Forelimb muscle (tissue), 1 donor: ENCODE measurements at places on chromosomes 5 and 9.

- DNase-seq, result no peak
Measured at GRCh38 chr9:33381231-33381791, 21.1 kb downstream of the AQP7 start.

- DNase-seq, result no peak
Measured at GRCh38 chr9:105860516-105860915, 166.2 kb downstream of the TMEM38B start.

DNA sequence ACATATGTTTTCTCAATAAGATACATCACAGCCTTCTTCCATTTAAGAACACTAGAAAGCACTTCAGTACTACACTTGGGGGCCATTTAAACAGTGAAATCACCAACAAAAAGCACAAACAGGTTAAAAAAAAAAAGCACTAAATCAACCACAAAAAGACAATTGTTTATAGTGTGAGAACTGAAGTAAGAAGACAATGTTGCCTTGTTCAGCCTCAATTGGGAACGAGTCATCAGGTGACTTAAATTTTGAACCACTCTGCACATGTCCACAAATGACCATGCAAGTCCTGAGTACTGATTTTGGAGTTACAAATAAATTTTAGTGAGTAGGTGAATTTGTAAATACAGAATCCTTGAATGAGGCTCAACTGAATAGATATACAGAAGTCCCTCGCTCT is 37.2 kb upstream of the HNRNPA0 start:
- no peak for DNase-seq

- DNase-seq, result no peak
Measured at GRCh38 chr5:81534441-81534840, 140.5 kb upstream of the ACOT12 start.

DNA sequence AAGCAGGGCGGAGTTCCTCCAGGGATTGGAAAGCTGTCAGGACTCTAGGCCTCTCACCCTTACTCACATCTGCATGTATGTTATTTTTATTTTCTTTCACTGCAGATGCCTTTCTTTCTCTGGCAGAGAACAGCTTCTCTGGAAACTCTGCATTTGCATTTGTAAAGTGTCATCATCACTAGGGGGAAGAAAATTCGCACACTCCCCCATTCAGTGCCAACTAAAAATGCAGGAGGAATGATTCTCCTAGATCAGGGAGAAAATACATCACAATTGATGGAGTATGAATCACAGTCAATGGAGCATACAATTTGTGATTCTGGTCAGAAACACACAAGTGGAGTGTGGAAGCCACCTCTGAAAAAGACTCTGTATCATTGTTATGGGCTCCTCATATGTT is 351.4 kb upstream of the FTMT start:
- DNase-seq, result no peak

GRCh38 chr9:135611142-135611874 is 28.0 kb downstream of the GLT6D1 start:
- no peak for DNase-seq

GRCh38 chr5:139402561-139403158 is 1.2 kb downstream of the SPATA24 start:
- no peak for DNase-seq

DNA sequence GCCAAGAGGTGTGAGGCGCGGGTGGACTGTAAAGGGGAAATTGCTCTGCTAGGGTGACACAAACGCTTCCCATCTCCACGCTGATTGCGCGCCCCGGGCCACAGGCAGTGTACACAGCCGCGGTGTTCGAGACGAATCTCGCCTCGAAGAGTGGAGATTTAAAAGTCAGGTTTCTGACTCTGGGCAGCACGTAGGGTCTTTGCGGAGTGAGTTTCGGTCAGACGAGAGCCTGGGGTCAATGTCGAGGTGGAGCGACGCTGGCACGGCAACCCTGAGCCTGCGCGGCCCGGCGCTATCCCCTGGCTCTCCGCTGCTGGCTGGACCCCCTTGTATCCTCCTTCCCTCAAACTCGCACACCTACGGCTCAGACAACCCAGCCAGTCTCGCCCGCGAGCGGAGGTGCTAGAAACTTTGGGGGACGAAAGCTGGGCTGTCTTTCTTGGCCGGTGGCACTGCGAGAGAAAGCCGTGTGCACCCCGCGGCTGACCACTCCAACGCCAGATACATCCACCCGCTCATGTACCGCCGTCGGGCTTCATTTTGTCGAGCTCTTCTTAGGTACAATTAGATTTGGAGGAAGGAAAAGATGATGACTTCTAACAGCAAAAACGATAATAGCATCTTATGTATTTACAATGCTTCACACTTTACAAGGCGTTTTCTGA is 5.4 kb upstream of the FOXB2 start:
- no peak for DNase-seq

DNA sequence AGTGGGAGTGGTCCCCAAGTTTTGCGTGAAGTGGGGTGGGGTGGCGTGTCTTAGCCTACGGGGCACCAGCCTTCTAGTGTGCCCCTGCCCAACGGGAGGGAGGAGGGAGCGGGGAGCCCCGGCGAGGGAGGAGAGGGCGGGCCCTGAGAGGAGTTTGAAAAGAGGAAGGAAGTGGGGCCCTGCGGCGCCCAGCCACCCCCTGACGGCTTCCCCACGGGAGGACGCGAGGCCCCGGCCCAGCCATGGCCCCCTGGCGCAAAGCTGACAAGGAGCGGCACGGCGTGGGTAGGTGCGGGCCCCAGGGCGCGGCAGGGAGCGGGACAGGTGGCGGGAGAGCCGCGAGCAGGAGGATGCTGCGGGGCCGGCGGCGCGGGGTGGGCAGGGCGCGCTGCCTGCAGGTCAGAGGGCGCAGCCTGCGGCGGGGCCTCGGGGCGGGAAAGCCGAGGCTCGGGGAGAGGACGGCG is at the start of gene DOCK2:
Gene DOCK2 (plus strand): TSS at position 191 of the 464 bp plus-strand sequence. CDS start 52 bp downstream, at position 243.
- DNase-seq, result no peak

DNA sequence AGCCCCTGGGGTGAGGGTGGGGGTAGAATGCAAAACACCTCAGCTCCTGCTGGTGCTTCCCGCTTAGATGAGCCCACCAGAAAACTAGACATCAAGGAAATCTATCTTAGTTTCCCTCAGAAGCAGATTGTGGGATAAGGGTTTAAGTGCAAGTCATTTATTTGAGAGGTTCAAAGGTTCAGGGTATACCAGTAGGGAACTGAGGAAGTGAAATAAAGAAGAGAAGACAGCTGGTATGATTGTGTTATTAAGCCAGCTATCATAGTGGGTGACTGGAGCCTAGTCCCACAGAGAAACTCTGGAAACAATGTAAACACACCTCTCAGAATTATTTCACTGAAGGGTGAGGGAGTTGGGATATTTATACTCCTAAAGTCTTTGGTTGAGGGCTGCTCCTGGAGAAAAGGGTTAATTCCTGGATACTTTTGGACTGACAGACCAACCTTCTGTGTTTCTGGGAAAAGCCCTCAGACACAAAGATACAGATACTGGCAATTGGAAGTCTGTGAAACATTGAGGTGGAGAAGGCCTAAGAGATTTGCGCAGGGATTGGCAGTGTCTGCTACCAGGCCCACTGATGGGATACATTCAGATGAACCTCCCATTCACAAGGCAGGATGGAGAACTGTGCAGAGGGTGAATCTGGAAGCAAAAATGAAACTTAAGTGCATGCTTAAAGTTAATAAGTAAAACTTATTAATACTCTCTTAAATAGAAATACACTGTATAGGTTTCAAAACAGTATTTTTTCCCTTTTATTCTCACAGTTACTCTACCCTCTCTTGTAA is 6.4 kb upstream of the DCTN4 start:
- DNase-seq, result no peak

DNA sequence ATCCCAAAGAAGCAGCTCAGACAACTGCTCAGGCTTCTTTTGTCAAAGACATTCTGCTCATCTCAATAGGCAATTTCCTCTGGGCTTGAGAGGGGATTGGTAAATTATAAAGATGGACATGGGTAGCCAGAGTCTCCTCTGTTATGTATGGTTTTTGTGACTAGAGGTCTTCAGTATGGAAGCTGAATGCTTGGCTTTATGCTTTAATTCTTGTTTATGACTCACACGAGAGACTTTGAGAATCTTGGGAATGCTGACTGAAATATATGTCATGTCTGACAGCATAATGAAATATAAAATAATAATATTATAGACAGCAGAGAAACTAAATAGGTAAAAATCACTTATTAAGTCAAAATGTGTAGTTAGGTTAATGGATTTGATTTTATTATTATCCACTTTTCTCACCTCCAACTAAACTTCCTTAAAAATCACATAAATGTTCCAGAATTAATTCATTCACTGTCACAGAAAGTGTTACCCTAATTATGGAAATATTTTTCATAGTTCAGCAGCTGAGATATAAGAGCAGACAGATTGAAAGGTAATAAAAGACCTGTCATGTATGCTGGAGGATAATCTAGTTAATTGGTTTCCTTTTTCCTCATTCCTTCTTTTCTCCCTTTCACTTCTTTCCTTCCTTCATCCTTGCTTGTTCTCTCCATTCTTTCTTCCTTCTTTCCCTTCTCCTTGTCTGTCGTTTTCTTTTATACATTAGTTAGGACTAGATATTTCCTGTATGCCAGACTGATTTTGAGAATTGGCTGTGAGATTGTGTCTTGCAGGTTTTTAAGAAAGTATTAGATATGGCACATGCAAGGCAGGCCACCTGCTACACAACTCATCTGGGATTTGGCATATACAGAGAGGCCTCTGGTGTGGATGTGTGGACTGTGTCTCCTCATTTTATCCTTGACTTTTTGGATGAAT is 1866.1 kb upstream of the NUDT12 start:
- DNase-seq, result no peak

DNA sequence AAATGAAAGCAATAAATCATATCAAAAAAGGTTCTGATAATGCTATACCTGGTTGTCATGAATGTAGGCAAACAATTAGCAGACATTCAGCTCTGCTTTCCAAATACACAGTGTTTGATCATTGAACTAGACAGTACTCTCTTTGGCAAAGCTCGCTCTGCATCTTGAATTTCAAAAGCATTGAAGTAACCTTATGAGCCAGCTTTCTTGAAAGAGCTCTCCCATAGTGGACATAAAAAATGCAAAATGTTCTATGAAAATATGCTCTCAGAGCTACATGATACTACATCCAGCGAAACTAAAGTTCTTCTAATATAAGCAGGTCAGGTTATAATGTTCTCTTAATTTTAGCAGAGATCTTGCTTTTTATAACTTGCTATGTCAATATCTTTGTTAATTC is 533.4 kb downstream of the CSNK1G3 start:
- no peak for DNase-seq

- no peak for DNase-seq
Measured at GRCh38 chr9:74218385-74219063, 278.6 kb upstream of the RORB start.

DNA sequence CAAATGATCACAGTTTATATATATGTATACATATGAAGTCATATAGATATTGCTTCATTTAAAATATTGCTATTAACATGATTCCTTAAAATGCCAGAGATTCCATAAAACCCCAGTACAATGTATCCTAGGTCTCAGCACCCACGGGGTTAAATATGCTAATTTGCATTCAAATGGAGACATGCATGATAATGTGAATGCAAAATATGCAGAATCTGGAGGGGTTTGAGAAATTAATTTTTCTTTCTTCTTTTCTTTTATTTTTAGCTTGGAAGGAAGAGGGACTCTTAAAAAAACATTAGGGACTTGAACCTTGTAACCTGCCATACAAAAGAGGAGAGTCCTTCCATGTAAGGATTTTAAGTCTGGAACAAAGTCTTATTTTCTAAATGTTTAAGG is 211.9 kb downstream of the MEF2C start:
- DNase-seq, result no peak

DNA sequence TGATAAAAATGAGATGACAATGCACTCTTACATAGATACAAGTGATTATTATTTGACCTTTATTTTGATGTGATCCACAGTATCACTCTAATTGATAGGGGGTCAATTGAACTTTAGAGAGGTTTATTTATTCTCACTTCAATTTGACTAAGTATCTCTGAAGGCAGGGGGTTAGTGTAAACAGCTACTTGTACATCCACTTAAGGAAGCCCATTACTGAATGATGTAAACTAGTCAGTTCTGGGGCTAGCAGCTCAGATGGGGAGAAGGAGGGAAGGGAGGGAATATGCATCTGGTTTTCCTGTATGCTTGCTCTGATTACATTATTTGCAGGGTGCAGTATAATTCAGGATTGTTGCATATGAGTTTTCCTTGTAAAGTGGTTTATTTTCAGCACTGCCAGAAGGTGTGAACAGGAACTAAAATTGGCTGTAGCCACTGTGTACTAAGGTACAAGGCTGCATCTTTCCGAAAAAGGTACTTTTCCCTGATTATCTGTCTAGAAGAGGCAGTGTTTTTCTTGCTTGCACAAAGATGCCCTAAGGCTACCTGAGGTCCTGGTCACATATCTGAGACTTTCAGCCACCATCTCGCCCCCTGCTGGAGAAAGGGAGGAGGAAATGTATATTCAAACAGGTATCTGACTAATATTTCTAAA is 51.2 kb downstream of the MRPS27 start:
- DNase-seq, result no peak

GRCh38 chr5:81014348-81014747 is 54.2 kb downstream of the RASGRF2 start:
- no peak for DNase-seq

DNA sequence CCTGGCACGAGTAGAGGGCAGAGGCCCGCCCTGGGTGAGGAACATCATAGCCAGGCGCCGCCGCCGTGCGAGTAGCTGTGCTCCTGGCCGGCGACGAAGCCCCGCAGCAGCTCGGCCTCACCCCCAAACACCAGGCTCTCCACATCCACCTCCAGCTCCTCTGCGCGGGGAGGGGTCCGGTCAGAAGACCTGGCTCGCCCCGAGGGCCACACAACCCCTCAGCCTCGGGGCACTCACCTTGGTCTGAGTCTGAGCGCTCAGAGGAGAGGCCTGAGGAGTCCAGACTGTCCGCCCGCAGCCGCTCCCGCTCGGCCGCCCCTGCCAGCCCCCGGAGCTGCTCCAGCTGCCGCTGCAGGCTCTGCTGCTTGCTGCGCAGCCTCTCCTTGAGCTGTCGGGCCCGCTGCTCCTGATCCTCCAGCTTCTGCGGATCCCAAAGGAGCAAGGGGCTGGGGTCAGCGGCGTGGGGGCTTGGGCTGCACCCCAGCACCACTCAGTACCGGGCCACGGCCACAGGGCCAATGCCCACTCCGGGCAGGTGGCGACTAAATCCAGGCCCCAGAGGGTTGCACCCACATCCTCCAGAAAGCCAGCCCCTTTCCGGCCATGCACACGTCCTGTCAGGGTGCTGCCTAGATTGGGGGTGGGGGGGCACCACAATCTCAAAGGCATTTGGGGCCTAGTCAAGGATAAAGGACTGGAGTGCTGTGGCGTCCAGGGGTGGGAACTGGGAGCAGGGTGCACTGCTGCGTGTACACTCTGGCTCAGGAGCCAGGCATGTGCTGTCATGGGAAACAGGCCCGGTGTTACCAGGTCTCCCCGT is 3.9 kb downstream of the MXD3 start:
- DNase-seq, result no peak

GRCh38 chr9:137027369-137028262 is at the start of gene ABCA2:
Gene ABCA2, minus strand, starts transcription at chr9:137028237. Its CDS starts 97 bp downstream, at chr9:137028140.
- no peak for DNase-seq
